Activated T-cell treated with anti-CD3 and anti-CD28 coated beads, Interleukin-2, amount 50 U/mL, for 48 hours (primary cell): ENCODE measurements at places on chromosomes 16 and 17.

DNA sequence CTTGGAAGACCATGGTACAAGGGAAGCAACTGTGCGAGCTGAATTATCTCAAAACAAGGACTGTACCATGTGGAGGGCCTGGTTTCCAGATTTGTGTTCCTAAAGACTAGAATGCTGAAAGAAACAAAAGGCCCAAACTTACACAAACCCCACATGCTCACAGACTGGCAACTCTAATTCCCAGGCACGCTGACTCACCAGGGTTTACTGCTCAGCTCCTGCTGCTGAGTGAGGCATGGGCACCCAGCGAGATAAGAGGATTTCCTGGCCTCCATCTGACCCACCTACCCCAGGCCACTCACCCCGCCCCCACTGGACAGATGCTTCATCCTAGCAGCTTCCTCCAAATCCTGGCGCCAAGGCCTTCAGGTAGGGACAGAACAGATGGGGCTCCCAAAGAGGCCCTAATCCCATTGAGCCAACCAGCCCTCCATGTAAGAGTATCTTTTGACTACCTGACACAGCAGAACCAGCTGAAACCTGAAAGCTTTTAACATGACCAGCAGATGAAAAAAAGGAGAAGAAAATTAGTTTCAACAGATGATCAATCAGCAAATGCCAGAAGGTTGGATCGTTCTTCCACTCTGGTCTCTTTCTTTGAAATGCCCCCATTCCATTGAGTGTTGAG, 33.9 kb downstream of the DCUN1D3 start:
- DNase-seq = no peak

GRCh38 chr17:68381076-68381900, 76.0 kb downstream of the WIPI1 start:
- DNase-seq = peak; percentile 42

- no peak for DNase-seq
Measured at GRCh38 chr17:80491478-80492342, 15.3 kb upstream of the NPTX1 start.

GRCh38 chr17:296379-296778, 56.2 kb downstream of the RPH3AL start:
- no peak for DNase-seq

DNA sequence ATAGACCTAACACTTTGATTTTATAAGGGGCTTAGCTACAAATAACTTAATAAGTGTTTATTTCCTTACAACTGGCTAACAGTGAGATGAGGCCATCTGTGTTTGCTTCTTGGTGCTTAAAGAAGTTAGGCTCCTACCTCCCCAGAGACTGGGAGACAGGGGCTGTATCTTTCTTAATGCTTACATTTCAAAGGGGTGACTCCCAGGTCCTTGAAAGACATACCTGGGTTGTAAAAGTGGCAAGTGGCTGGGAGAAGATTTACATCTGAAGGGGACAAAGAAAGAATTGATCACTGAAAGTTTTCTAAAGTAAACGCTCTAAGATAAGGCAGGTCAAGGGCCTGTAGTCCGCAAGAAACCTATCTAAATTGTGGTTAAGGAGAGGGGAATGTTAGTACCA, 196.8 kb downstream of the CNTNAP4 start:
- DNase-seq = no peak
